ENCODE measurements at places on chromosomes 6 and 20.

DNA sequence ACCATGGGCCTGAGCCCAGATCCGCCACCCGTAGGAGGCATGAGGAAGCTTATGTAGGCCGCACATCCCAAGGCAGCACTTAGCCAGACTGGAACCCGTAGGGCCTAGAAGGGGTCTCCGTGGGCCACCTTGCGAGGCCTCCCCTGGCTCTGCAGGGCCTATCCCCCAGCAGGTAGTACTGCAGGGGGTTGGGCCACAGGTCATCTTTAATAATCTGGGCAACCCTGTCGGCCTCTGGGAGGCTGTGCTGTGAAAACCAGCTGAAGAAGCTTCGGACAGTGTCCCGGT lies 18.5 kb downstream of the PLAGL2 start:
- no peak for DNase-seq

- DNase-seq = no peak
Observed at GRCh38 chr6:99232056-99232455, 117.4 kb downstream of the FAXC start.

DNA sequence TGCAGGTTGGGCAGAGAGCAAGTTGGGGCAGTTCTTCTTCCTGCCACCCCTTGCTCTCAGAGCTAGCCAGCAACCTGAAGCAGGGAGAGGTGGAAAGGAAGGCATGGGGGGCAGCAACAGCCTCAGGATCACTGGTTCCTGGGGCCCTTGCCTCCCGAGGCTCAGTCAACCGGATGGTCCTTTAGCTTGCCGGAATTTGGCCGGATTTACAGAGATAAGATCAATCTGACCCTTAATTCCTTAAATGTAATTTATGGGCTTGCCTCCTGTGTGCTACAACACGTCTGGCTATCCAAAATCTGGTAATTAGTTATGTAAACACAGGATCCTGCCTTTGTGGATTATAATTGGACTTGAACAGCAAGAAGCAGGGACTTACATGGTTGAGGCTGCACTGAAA lies 19.5 kb upstream of the TCP11 start:
- peak; percentile 72 for DNase-seq

DNA sequence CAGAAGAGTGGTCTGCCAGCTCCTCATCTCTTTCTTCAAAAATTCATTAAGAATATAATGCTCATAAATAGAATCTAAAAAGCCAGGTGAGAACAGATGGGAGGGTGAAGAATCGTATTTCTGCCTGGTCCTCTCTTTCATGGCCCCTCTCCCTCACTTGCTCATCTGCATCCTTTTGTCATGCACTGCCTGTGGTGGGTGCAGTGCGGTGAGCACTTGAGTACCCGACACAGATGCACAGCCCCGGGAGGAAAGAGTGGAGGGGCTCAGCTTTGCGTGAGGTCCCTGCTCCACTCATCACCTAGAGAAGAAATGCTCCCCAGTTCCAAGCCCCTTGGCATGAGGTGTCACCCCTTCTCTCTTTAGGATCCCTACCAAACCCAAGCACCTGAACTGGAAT lies 58.1 kb upstream of the GLP1R start:
- no peak for DNase-seq

GRCh38 chr20:24534282-24534681 lies 64.9 kb downstream of the SYNDIG1 start:
- no peak for DNase-seq

DNA sequence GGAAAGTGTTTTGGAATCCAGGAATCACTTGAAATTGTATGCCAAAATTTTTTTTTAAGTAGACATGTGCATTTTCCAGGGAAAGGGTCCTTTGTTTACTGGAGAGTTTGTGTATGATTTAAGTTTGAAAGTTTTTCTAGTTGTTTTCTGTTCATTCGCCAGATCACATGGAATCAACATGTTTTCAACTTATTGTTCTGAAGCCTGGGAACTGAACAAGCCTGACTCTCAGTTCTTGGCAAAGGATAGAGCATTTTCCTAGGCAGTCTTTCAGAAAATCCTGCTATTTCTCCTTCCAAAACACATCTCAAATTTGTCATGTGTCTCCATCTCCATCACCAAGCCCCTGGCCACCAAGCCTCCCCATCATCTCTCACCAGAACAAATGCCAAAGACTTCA lies 374.8 kb downstream of the MAFB start:
- DNase-seq = no peak

- DNase-seq = peak; percentile 18
Observed at GRCh38 chr6:42010185-42010891, 40.0 kb upstream of the TAF8 start.

- no peak for DNase-seq
Observed at GRCh38 chr6:129890701-129891100, 29.6 kb upstream of the TMEM244 start.

- DNase-seq = no peak
Observed at GRCh38 chr6:35343835-35344550, 1.6 kb downstream of the PPARD start.

Data from NCI-H524 (cell line).